ENCODE measurements at places on chromosomes 1 and 21.

GRCh38 chr1:220880726-220881506 is 1.7 kb downstream of the HLX start:
- DNase-seq: peak; percentile 42

GRCh38 chr1:226938903-226939437 is 1.1 kb upstream of the COQ8A start:
- DNase-seq: peak; percentile 40

DNA sequence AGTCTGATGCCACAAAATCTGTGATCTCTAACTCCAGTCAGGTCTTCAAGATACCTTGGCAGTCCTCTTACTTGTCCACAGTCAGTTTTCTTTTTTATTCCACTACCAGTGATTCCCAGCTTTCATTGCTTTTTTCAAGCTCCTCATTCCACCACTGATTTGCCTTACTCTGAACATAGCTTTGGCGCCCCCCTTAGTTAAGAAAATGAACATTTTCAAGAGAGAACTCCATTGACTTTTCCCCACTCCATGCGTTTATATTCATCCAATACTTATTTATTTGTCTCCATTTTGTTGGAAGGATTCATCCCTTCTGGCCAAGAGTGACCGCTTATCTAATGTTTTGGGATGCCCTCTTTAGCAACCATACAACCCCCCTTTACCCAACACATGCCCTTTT is 33.9 kb upstream of the IPO9 start:
- DNase-seq: peak; percentile 3

DNA sequence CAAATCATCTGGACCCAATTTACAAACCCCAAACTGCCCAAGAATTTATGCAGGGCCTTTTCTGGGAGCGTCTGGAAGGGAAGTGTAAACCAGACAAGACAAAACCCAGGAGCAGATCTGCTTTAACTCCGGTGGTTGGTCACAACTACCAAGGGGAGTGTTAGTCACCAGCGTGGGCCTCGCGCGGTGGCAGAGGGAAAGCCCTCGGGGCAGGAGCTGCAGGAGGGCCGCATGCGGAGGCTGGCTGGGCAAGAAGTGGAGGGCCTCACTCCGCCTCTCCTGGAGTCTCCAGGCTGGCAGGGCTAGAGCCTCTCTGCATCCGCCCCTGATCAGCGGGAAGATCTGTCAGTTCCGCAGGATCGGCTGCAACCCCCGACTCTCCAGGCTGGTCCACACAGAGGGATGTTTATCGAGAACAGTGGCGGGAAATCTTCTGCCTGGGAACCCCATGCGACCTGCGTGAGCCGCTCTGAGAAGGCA is 2.0 kb downstream of the COL24A1 start:
- DNase-seq: no peak

GRCh38 chr1:184419350-184420161 is 32.7 kb downstream of the C1orf21 start:
- no peak for DNase-seq

GRCh38 chr1:73273886-73274285 is 924.1 kb downstream of the LRRIQ3 start:
- DNase-seq: no peak

DNA sequence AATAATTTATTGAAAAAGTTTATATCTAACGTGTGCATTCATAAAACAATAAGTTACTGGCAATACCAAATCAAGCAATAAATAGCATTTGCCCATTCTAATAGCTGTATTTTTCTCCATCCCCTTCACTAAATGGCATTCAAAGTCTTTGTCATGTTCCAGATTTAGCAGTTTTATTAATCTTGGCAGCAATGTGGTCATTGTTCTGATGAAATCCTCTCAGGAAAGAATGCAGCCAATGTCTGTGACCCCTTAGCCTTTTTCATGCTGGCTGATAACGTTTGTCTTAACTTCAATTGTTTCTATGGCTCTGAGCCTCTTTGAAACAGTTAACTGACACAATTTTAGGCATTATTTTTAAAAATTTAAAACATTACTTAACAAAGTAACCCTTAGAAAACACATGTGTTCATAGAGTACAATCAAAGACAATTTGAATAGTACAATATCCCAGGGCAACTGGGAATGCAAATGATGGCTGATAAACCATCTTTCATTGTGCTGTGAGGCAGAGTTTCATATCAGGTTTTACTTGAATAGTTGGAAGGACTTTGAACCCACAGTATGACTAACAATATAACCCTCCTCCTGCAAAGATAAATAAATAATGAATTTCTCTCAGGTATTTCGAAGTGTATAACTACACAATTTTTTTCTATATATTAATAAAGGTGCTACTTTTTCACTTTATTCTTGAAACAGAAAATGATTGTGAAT is 217.5 kb downstream of the LRRIQ3 start:
- no peak for DNase-seq

DNA sequence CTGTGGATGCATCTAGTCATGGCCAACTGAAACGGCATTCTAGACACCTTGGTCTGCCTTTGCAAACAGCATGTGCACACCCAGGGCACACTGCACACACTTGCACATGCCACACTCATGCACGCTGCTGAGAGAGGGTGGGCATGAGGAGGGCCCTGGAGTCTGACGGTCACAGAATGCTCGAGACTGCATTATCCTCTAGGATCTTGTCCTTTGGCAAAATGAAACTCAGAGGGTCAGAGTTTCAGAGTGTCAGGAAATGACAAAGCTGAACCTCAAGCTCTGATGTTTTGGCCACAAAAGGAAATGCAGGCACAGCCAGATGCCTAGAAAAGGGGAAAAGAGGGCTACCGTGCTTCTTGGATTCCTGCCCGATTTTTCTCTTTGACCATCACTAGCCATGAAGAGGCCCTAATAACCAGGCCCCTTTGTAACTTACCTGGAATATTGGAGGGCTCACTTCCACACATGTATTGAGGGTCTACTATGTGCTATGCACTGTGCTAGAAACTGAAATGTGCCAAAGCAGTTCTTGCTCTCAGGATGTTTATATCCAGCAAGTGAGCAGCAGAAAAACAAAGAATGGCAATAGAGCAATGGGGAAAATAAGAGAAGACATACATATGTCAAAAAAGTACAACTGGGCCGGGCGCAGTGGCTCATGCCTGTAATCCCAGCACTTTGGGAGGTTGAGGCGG is 65.4 kb downstream of the TOMM20 start:
- peak; percentile 43 for DNase-seq

DNA sequence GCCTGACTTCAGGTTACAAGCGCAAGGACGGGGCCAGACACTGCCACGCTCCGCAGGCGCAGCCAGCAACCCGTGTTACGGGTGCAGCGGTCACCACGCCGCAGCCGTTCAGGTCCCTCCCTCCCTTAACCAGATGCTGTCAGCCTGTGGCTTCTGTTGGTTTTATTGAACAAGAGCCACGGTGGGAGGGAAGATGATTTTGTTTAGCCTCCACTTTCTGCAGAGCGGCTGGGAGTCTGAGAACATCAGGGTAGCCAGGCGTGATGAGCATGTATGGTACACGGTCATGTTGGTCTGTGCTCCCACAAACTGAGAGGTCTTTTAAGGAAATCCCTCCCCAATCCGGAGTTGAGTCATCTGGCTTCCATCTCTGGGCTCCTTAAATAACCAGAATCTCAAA is 18.5 kb upstream of the ADARB1 start:
- DNase-seq: no peak

DNA sequence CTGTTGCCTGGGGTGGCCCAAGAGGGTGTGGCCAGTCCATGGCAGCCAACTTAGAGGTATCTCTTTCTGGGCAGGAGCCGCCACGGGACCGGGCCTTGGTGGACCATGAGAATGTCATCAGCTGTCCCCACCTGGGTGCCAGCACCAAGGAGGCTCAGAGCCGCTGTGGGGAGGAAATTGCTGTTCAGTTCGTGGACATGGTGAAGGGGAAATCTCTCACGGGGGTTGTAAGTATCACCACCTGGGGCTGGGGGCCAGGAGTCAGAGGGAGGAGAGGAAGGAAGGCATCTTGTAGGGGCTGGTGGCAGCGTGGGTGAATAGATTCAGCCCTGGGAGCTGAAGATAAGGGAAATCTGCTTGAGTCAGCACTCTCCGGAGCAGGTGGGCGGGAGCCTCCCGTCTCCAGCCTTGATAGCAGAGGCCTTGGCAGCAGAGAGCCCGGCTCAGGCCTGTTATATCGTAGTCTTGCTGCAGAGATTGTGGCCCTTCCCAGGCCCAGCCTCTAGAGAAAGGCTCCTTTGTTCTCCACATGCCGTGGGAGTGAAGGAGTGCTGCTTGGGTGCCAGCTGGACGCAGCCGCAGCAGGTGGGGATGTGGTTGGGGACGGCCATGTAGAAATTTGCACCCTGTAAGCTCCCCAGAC is 25.4 kb downstream of the PHGDH start:
- DNase-seq: no peak

DNA sequence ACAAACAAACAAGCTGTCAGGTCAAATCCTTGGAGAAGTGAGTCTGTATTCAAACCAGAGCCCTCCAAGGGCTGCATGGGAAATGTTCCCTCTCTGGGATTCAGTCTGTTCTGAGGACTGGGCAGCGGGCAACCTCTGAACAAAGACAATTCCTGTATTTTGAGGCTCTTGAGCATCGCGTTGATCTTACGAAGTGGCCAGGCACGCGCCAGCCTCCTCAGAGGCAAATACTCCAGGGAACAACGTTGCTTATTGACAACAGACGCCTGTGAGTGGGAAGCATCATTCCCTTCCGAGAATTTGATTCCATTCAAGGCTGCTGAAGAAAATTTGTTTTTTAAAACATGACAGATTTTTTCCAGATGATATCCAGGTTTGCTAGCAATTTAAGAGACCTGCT is 20.0 kb upstream of the TACSTD2 start:
- DNase-seq: no peak

DNA sequence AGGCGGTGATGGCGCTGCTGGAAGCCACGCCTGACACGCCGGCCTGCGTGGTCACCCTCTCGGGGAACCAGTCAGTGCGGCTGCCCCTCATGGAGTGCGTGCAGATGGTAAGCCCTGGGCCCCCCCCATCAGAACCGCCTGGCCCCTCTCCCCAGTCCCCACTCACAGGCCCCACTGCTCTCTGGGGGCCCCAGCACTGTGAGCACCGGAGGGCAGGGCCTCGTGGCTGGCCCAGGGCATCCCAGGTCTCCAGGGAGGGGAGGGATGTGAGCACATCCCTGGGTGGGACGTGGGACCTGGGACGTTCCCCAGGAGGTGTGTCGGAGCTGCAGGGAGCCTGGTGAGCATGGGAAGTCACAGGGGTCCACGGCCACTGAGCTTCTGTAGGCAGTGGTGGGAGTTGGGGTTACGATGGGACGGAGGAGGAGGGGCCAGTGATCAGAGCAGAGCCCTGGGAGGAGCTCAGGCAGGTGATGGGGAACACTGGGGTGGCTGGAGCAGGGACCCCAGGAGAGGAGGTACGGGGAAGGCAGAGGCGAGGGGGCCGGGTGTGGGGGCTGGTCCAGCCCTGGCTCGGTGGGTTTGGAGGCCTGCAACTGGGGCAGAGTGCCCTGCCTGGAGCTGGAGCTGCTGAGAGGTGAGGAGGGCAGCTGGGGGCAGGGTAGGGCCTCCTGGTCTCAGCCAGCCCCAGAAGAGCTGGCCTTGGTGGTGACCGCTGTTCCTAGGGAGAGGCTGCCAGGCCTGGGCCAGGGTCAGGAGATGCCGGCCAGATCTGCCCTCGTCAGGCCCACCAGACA is 18.8 kb downstream of the PFKL start:
- DNase-seq: no peak

GRCh38 chr21:31992391-31992790 is 119.6 kb downstream of the HUNK start:
- DNase-seq: no peak

DNA sequence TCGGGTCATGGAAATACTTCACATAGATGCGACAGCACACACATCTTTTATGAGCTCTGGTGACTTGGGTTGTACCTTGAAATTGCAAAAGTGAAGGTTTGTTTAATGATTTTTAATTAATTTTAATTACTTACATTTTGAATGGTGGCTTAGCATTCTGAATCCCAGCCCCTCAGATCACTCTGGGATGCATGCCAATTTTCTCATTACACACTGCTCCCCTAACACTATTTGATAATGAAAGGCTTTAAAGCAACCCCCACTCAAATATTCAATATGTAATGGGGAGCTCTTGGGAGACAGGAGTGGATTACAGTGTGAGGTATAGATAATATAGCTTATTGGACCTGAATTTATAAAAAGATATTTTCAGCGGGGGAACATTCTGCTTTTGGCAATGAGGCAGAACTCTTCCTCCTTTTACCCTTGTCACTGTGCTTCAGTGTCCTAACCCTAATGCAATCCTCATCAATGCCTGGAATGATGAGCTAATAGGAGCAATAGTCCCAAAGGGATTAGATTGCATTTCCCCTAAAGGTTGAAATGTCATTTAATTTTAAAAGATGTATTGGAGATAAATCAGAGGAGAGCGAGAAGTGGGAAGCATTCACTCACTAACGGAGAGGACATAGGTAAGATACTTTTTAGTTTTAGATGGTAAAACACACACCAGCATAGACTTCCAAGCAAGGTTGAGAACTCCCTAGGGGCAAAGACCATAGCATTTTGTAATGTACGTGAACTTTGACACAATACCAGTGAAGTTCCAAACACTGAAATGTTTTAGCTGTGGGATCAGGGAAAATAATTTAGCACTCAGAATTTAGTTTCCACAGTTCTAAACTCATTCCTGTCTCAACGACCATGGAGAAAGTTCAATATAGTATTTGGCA is 384.1 kb upstream of the PLXNA2 start:
- no peak for DNase-seq

GRCh38 chr21:42377951-42378340 is 11.6 kb upstream of the TFF1 start:
- no peak for DNase-seq

GRCh38 chr1:200684015-200684414 is 14.3 kb upstream of the DDX59 start:
- no peak for DNase-seq

DNA sequence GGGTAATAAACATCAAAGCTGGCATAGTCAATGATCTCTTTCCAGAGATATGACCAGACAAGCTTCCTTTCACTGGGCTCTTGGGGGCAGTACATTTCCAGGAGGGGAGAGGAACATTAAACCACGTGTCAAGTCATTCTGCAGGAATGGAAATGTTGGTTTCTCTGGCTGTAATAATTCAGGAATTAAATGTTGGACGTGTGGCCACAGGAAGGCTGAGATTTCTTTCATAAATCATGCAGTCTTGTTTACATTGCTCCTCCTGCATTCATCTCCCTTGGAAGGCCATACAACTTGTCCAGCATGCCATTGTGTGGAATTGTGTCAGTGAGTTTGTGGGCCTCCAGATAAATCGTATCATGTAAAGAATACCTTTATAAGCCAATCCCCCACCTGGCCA is 259.2 kb downstream of the ADGRL2 start:
- no peak for DNase-seq

GRCh38 chr1:118970451-118970850 is 17.7 kb downstream of the TBX15 start:
- no peak for DNase-seq

DNA sequence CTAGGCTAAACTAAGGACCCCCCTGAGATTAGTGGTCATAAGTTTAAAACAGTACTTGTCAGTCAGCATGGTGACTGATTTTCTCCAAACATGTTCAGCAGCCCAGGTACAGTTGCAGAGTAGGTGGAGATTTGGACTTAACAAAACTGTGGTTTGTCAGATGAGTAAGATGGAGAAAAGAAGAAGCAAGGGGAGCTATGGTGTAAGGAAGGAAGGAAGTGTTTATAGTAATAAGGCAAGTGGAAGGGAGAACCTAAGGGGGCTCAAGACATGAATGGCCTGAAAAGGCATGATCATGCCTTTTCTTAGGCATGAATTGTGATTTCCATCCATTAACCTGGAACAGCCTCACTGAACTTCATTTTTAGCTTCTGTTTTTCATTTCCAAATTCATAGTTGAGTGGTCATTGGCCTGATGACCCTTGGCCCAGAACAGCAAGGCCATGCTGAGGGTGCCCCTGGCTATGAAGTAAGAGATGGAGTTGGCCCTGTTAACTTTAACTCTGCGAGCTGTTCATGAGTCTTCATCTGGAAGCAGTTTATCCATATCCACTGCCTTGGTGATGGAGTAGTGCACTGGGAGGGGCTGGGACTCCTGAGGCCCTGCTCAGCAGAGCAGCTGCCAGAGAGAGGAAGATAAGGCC is 60.7 kb downstream of the LRRC8D start:
- peak; percentile 64 for DNase-seq

Measured in activated CD4-positive, alpha-beta T cell treated with anti-CD3 and anti-CD28 coated beads, Interleukin-2, amount 50 U/mL, for 16 hours (primary cell).